ENCODE measurements at places on chromosomes 7 and 10.
A peak's percentile ranks its signal among the peaks of the same experiment; 100 is the strongest.

GRCh38 chr10:12656518-12657142, 307.3 kb downstream of the CAMK1D start:
- DNase-seq: peak; percentile 1

DNA sequence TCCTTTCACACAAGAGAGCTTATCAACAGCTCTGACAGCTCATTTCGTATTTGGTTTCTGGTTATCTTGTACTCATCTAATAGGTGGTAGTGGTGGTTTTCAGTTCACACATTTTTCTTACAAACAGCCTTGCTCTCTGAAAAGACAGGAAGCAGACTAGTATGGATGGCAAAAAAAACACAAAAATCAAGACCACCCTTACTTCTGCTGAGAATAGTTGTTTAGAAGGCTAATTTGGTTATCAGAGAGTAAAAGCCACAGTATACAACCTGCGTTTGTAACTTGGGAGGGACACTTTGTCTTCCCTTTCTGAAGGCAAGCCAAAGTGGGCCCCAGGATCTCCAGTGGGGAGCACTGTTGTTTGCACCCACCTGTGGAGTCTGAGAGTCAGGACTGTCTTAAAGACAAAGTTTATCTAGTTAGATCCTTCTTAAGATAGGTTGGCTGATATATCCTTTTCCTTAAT, 68.0 kb downstream of the PIP4K2A start:
- no peak for DNase-seq

DNA sequence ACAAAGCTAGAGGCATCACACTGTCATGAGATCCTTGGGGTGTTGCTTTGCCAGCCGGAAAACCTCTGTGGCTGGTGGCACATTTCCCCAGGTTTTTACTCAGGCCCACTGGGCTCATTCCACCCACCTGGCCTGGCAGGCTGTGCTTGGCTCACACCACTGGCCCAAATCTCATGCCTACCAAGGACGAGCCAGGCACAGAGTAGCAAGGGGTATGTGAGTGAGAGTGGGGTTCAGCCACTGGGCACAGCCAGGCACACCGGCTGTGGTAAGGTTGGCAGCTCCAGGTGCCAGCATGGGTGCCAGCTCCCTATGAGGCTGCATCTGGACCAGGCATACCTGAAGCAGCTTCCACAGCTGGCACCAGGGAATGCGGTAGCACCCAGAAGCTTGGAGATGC, 21.4 kb downstream of the STEAP1 start:
- no peak for DNase-seq

GRCh38 chr7:155163696-155164095, 93.6 kb downstream of the HTR5A start:
- DNase-seq: peak; percentile 6

DNA sequence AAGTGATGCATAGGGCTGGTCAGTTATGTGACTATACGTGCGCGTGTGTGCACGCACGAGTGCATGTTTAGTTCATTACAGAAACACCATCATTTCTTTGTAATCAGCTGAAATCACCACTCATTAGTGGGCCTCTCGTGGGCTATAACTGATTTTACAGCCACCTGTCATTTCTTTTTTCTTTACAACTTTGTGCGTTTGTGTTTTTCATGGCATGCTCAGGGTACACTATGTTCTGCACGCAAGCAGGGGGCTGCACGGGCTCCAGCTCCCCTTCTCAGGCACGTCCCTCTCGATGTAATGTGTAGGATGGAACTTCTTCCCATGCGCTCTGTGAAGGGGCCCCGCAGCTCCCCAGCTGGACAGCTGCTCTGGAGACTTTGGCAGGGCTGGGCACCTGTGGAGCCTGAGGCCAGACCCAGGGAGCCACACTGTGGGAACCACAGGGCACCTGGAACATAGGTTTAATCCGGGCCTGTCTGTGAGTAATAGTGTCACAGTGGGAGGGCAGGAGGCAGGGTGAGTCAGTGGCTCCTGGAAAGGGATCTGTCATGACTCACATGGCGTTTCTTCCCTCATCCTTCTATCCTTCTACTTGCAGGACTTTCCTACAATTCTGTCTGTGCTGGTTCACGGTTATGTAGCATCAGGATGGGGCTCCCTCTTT, 4.9 kb downstream of the GCK start:
- DNase-seq: no peak
